ENCODE measurements at places on chromosomes 12 and 14.
A peak's percentile ranks its signal among the peaks of the same experiment; 100 is the strongest.

DNA sequence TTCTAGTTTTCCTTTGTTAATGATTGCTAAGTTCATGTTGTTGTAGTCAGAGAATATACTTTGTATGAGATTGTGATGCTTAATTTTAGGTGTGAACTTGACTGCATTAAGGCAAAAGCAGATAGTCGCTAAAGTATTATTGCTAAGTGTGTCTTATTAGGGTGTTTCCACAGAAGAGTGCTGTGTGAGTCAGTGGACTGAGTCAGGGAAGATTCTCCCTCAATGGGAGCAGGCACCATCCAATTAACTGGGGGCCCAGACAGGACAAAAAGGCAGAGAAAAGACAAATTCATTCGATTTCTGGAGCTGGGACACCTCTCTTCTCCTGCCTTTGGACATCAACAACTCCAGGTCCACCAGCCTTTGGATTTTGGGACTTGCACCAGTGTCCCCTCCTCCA, 48.5 kb downstream of the BAZ1A start:
- DNase-seq, result no peak

DNA sequence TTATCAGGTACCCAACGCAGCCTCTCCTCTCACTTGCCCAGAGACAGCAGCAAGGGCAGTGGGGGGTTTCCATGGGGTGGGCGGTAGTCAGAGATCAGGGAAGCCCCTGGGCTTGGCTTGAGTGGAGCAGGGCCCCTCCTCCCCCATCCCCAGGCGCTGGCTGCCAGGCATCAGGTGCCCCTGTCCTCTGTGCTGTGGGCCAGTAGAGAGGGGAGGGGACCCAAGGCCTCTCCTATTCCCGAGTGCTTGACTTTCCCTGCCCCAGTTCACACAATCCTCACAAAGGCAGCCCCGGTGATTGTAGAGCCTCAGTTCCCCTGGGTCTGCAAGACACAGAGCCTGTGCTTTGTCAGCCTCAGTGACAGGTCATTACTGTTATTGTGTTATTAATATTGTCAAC, 57.7 kb downstream of the MVK start:
- no peak for DNase-seq

GRCh38 chr12:96047229-96048211, 12.1 kb upstream of the LTA4H start:
- DNase-seq, result peak; percentile 38

- no peak for DNase-seq
Measured at GRCh38 chr12:46942579-46942978, 116.8 kb upstream of the SLC38A4 start.

DNA sequence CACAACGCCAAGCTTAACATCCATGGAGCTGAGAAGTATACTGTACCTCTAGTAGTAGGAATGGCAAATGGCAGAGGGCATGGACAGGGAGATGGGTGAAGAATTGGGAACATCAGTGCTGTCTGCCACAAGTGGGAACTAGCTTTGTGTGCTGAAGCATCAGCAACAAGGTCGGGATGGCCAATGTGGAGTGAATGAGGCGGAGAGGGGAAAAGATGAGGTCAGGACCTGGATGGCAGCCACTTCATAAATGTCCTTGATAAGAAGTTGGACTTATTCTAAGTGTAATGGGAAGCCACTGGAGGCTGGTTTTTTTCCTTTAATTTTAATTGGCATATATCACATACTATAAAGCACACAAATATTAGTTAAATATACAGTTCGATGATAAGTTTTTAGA, 21.9 kb upstream of the CLMN start:
- no peak for DNase-seq

GRCh38 chr12:495466-495865, 35.7 kb downstream of the B4GALNT3 start:
- DNase-seq, result no peak

GRCh38 chr14:104109731-104110361, 24.3 kb downstream of the ASPG start:
- DNase-seq, result no peak

GRCh38 chr14:96741151-96741977, 55.8 kb upstream of the VRK1 start:
- DNase-seq, result peak; percentile 75

- DNase-seq, result no peak
Measured at GRCh38 chr12:1234073-1234472, 243.1 kb downstream of the ERC1 start.

GRCh38 chr14:100546051-100546443, 41.2 kb downstream of the BEGAIN start:
- DNase-seq, result no peak

DNA sequence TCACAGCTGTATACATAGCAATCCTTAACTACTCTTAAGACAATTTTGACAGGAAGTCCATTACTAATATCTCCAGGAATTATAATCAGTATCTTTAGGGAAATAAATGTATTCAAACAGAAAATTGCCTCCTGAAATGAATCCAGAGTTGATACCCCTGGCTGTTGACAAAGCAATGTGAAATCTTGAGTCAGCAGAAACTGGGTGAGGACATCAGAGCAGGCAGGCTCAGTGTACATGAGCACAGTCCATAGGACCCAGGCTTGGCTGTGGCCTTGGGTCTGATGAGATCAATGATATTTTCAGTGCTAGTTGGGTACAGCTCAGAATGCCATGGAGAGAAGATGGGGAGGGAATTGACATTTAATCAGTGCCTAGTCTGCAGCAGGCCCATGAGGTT, 151.3 kb downstream of the SLC15A4 start:
- DNase-seq, result no peak

GRCh38 chr12:131499160-131499863, 211.6 kb upstream of the SFSWAP start:
- DNase-seq, result no peak

- no peak for DNase-seq
Measured at GRCh38 chr12:77120156-77121085, 55.1 kb upstream of the E2F7 start.

GRCh38 chr12:104600036-104600712, 143.4 kb downstream of the CHST11 start:
- no peak for DNase-seq

DNA sequence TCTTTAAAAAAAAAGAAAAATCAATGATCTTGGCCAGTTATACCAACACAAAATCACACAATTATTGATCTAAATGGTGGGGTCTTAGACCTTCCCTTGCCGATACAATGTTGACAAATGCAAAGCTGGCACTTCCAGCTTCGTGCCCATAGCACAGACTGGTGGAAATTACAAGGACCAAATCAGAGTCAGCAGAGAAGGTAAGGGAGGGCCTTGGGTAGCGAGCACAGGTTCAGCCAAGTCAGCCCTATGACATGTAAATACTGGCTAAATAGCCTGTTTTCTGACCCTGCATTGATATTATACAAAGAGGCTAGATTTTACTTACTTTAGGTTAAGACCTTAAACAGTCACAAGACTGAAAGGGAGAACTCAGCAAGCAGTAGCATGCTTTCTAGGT, 30.3 kb upstream of the WDR89 start:
- DNase-seq, result no peak

GRCh38 chr12:130557886-130558765, 158.0 kb downstream of the RIMBP2 start:
- DNase-seq, result no peak

DNA sequence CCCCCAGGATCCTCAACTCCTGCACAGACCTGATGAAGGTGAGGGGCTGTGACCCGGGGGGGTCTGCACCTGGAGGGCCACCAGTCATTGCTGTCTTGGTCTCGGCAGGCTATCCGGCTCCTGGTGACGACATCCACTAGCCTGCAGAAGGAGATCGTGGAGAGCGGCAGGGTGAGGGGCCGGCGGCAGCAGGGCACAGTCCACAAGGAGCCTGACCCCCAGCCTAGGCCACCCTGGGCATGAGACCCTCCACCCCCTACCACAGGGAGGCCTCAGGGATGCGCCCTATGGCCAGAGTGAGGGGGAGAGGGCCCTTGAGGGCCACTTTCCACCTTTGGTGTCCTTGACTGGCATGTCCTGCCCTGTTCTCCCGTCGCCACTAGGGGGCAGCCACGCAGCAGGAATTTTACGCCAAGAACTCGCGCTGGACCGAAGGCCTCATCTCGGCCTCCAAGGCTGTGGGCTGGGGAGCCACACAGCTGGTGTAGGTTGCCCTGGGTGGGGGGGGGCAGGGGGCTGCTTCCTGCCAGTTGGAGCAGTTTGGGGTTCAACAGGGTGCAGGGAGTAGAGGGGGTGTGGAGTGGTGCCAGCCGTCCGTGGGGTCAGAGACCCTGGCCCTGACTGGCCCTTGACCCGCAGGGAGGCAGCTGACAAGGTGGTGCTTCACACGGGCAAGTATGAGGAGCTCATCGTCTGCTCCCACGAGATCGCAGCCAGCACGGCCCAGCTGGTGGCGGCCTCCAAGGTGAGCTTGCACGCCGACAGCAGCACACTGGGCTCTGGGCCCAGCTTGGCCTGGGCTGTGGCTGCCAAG, 25.0 kb downstream of the HIP1R start:
- DNase-seq, result peak; percentile 82

DNA sequence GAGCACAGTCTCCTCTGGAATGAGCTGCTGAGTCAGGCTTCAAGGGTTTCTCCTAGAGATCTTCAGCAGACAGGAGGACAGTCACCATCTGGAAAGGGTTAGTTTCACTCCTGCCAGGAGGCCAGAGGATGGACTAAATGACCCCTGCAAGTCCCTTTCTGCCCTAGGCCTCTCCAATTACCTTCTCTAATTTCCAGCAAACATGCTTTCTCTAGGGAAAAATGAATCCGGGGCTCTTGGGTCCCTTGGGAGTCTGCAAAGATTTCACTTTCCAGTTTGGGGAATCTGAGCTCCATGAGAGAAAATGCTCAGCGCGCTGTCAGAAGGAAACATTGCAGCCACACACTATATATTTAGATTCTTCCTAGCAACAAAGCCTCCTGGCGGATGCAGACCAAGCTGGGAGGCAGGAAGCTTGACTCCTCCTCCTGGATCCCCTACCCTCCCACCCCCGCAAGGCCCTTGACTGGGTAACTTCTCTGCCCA, 184.4 kb upstream of the CCND2 start:
- no peak for DNase-seq

DNA sequence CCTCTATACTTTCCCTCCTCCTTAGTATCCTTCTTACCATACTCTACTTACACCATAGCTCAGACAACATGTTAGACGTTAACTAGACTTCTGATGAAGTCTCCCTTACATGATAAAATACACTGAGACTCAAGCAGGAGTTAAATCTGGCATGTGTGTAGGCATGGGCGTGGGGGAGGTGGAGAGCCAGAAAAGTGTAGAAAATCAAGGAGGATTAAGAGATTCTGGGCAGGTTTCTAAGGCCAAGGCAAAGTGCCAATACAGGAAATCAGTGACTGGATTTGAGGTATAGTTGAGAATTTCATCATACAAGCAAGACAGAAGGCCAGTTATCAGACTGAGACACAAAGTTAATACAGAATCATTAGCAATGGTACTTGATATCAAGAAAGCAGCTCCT, 37.4 kb downstream of the EPS8 start:
- DNase-seq, result no peak

- DNase-seq, result no peak
Measured at GRCh38 chr14:92987713-92988510, 65.0 kb downstream of the CHGA start.

DNA sequence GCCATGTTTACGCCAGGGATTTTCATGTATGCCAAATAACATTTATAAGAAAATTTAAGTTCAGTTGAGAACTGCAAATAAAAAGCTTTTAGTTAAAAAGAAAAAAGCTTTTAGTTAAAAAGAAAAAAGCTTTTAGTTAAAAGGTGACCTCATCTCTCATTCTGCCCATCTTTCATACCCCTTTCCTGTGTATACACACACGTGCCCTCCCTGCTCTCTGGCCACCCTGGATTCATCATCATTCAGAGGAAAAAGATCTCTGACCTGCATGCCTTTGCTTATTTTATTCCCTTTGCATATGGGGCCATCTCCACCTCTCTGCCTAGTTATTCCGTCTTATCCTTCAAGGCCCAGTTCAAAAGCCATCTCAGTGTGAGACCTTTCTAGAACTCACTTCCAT, 38.1 kb upstream of the CDK17 start:
- no peak for DNase-seq

GRCh38 chr12:119019166-119019565, 37.8 kb downstream of the SRRM4 start:
- no peak for DNase-seq

DNA sequence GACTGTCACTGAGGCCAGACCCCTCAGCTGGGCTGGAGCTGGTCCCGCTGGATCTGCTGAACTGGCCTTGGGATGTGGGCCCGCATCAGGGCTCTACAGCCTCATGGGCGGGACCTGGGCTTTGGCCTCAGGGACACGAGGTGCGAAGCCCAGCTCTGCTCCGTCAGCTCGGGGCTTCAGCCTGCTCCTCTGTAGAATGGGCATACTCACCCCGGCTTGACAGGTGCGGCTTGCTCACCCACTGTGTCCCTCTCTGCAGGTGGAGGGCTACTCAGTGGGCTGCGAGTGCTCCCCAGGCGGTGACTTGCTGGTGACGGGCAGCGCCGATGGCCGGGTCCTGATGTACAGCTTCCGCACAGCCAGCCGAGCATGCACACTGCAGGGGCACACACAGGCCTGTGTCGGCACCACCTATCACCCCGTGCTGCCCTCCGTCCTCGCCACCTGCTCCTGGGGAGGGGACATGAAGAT, 57.6 kb downstream of the BEGAIN start:
- DNase-seq, result no peak

DNA sequence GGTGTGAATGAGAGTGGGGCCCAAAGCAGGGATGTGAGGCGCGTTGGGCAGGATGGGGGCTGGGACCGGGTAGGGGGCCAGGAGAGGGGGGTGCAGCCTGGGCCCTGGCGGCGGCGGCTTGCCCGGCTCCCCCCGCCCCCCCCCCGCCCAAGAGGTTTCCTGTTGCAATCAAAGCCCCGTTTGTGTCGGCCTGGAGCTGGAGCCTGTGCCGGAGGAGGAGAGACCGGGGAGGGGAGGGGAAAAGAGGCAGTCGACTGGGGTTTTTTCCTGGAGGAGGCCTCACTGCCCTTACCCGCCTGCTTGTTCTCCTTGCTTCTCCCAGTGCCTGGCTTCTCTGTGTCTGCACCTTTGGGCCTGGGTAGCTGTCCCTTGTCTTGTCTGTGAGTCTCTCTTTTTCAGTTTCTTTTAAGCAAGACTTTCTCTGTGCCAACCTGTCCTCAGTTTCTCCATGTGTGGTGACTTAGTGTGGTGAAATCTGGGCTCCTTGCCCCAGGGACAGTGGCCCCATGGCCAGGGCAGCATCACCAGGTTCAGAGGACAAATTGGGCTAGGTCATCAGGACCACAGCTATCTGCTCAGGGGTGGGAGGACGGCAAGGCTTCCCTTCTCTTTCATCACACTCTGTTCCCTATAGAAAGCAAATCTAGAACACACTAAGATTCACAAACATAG, 8.5 kb downstream of the RARG start:
- DNase-seq, result peak; percentile 54

DNA sequence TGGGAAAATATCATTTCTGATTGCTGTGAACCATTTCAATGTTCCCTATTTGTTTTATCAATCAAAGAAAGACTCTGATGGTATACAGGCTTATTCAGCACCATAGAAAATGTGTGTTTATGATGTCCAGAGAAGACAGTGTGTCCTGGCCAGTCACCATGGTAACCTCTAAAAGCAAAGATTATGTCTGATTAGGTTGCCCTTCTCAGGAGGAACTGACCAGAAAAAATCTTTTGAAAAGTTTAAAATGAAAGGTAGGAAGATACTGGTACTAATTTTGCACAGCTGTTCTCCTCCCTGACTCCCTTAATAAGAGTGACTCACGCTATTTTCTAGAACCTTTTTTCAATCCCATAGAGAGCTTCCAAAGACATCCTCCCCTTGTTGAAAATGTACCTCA, 391.8 kb upstream of the DCN start:
- no peak for DNase-seq

GRCh38 chr14:71463807-71464206, 468.4 kb upstream of the RGS6 start:
- DNase-seq, result no peak

- no peak for DNase-seq
Measured at GRCh38 chr14:50719911-50720759, 52.0 kb upstream of the SAV1 start.

GRCh38 chr14:76644855-76645518, 116.3 kb upstream of the VASH1 start:
- no peak for DNase-seq
